ENCODE measurements at places on chromosomes 2 and 18.

DNA sequence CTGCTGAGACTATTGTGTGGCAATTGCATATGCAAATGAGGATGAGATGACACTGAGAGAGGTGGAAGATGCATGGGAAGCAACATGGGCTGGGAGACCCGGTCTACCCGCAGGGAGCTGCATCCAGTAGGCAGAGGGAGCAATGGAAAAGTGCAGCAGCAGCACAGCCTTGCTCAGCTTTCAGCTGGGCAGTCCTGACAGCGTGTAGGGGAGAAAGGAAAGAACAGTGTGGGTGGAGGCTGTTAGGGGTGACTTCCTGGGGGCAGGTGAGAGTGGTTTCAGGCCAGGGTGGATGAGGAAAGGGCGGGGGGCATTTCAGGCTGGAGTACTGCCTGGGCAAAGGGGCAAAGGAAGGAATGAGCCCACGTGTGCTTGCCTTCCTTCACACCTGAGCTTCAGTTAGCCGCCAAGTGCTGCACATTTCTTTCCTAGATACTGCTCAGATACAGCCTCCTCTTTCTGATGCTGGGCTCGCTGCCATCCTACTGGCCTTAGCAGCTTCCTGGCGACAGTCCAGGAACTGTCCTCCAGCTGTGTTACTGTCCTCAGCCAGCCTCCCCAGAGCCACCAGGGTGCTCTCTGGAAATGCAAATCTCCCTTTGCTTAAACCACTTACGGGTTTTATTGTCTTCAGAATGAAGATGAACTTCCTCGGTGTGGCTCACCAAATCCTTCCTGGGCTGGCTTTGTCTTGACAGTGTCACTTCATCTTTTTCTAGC lies 276.3 kb downstream of the TSN start:
- no peak for DNase-seq

- DNase-seq, result no peak
Measured at GRCh38 chr2:105627534-105627933, 117.2 kb upstream of the NCK2 start.

GRCh38 chr2:187422282-187422681 lies 25.8 kb downstream of the CALCRL start:
- DNase-seq, result no peak

DNA sequence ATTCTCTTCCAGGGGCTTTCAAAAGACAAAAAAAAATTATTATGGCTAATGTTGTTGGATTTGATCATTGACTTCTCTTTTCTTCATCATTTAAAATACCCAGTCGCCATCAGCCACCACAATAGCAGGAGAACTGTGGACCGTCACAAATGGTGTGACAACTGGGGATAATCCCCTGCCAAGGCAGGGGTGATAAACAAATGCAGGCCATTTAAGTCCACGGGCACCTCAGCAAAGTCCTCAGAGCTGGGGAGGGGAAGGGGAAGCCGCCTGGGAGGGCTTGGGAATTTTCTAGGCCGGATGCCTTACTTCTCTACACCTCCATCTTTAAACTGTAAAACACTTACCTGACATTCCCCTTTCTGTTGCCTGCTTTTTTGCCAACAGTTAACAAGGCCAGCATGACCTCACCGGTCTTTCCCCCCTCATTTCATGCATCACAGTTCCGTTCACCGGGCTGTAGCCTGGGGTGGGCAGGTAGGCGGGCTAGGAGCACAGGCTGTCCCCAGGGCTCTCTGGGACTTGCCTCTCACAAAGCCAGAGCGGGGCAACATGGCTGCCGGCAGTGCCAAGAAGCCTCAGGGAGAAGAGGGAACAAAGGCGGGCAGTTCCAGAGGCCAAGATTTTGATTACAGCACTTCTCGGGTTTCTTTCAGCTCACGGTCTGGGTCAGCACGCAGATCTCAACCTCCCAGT lies 820.4 kb downstream of the BCL11A start:
- DNase-seq, result no peak

GRCh38 chr2:160085662-160086061 lies 23.2 kb upstream of the PLA2R1 start:
- DNase-seq, result no peak

- no peak for DNase-seq
Measured at GRCh38 chr18:79395761-79396404, at the start of gene NFATC1. NFATC1 (plus strand) TSS chr18:79395930; CDS start chr18:79396225, 295 bp downstream.

DNA sequence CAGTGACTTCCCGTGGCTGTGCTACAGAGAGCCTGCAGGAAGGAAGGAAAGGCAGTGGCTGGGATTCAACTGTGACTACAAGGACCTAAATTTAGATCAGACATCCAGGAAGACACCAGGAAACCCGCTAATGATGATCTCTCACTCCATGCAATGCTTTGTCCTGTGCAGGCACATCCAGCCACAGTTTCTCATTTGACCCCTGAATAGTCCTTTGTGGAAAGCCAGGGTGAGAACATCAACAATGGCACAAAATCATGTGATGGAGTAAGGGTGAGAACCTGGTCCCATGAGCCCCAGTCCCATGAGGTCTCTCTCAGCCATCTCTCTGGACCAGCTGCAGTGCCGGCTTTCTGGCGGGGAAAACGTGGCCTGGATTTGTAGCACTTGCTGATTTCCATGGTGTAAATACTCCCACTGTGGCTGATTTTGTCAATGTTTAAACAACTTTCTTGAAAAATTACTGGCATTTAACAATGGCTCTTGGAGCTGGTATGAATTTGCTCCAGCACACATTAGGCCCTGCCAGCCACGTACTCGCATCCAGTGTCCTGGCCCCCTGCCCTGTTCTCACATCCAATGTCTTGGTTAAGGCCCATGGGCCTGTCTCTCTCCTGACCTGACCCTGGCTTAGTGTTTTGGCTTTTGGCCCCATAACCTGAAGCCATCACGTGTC lies 159.0 kb upstream of the HAAO start:
- no peak for DNase-seq

GRCh38 chr2:34251578-34251977 lies 652.5 kb upstream of the FAM98A start:
- no peak for DNase-seq

DNA sequence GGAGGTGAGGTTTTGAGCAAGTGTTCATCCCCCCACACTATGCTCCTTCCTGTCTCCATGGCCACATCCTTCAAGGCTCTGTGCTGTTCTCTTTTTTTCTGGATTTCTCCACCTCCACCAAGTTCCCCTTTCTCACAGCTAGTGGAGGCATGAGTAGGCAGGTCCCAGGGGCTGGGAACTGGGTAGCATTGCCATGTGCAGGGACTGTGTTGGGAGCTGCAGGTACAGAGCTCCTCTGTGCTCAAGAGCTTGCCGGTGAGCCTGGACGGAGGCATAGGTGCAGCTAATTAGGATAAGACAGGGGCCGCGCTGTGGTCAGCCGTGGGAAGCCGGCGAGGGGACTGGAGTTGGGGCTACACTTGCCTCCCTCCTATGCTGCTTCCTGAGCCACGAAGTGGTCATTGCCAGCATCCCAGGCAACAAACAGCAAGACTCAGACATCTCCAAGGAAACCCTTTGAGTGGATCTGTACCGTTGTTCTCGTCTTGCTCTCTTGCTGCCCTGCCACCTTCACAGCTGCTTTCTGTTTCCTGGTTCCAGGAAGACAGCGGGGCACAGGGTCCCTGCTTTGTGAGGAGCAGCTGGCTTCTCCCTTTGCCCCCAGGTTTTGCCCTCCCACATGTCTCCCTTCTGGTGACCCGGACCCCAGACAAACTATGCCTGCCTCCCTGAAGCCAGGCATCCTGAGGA lies 36.9 kb downstream of the ATOH8 start:
- DNase-seq, result peak; percentile 87

DNA sequence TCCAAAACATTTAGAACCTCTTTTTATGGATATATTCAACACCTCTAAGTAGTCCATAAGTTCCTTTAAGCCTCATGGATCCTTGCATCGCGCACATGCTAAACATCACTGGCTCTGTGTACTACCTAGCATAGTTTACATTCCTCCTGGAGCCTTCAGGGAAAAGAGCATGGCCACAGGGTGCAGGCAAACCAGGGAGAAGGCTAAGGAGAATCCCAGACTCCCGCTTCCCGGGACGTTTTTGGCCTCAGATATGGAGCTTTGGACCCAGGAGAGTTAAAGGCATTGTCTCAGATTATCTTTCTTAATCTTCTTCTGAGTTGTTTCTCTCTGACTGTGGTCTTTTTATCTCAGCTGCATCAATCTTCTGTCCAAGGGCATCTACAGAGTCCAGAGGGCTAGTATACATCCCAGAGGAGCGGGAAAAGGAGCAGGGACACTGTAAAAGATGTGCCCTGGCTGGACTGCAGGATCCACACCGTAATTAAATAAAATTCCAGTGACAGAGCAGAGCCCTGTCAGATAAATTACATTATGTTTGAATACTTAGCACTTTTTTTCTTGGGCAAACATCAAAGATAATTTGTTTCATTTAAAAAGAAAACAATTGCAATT lies 36.9 kb downstream of the RIT2 start:
- DNase-seq, result no peak

DNA sequence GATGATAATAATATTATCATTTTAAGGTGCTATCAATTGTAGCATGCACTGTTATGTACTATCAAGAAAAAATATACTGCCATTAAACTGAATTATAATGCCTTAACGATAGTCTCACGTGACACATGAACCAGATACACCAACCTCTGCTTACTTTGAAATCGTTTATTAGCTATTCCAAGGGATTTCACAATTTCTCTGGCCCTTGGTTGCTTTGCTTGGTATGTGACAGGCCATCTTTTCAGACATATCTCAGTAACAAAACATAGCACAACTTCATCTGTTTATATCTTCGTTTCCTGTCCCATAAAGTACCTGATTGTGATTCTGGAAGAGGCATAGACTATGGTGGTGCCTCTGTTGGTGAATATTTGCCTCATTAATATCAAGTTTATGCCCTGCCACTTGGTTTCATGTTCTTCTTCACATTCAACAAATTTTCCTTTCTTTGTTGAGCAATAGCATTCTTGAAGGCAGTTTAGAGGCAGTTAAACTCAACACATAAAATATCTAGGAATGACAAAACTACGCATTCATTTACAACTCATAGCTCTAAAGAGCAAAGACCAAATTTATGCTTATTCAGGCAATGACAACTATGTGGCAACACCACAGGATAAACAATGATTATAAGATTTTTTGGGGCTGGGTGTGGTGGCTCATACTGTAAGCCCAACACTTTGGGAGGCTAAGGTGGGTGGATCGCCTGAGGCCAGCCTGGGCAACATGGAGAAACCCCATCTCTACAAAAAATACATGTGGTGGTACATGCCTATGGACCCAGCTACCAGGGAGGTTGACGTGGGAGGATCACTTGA lies 84.3 kb downstream of the MCFD2 start:
- DNase-seq, result no peak

DNA sequence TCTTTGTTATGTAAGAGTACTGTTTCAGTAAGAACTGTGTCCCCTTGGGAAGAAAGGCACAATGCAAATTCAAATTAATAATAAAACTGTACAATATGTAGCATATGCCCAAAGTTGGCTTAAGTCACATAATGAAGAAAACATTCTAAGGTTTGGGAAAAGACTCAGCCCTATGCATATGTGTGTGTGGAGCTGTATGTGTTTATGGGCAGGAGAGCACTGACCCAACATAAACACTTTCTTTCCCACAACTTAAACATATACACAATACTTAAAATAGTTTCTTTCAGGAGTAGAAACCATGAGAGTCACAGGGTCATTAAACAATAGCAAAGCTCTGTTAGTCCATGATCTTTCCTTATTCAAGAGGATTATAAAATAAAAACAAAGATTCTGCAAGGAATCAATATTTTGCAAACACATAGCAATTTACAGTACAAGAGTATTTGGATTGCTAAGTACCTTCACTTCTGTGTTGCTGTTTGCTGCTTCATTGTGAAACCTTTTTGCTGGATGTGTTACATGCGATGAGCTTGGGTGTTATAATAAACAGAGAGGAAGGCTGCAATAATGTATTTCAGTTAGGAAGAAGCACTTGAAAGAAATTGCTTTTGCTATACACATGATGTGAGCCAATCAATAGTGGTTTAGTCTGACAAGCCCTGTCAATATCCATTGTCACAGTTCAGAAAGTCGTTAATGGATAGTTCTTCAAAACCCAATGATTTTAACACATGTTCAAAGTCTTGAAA lies 347.3 kb downstream of the ARHGAP15 start:
- no peak for DNase-seq

DNA sequence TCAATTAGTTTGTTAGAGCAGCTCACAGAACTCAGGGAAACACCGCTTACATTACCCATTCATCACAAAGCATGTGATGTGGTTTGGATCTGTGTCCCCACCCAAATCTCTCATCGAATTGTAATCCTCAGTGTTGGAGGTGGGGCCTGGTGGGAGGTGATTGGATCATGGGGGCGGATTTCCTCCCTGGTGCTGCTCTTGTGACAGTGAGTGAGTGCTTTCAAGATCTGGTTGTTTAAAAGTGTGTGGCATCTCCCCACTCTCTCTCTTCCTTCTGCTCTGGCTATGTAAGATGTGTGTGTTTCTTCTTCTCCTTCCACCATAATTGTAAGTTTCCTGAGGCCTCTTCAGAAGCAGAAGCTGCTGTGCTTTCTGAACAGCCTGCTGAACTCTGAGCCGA lies 63.5 kb upstream of the AGPS start:
- DNase-seq, result no peak

DNA sequence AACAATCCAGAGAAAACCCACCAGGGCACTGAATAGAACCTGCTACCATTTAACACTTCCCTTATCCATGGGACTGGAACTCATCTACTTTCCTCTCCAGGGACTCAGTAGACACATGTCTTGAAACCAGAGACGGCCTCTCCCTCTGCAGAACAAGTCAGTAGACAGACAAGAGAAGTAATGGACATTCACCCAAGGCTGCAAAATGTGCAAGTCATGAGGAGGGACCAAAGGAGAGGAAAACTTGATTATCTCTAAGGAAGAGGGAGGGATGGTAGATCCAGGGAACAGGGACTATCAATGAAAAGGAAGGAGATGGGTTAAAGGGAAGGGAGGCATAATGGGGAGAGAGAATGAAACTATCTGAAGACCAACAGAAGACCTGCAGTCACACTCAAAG lies 5.3 kb upstream of the TTC39C start:
- no peak for DNase-seq

GRCh38 chr2:112483042-112483473 lies 1.1 kb downstream of the TTL start:
- peak; percentile 76 for DNase-seq

DNA sequence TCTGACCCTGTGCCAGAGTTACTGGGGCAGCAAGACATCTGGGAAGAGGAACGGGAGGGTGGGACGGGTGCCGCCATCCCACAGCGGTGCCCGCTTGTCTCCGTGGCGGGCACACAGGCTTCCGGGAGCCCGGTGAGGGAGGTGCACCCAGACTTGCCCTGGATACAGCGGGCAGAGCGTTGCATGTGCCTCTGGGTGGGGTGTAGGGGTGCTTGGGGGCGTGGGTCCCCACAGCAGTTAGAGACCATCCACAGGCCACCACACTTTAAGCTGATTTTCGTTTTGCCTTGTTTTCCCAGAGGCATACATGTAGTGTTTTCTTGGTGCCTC lies 45.1 kb downstream of the SH3BP4 start:
- no peak for DNase-seq

DNA sequence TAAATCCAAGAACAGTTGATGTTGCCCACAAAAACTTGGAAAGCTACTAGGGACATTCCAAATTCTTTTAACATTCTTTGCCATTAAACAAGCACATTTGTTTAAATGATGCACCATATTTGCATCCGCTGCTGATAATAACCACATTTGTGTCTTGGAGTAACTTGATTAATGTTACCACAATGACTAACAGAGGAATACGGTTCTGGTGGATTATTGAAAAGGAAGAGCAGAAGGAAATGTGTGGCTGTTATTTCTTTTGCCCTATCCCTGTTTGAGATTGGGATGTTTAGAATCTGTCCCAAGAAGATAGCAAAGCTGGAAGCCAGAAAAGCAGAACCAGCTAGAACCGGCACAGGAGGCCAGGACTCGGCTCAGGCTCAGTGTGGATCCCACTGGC lies 39.2 kb upstream of the RASGRP3 start:
- DNase-seq, result no peak

- DNase-seq, result peak; percentile 65
Measured at GRCh38 chr2:231672617-231673347, 35.5 kb upstream of the PTMA start.

Data from NB4 (cell line).